Renal cortex interstitium (tissue), 15 donors: ENCODE measurements at places on chromosomes 1 and 21.

DNA sequence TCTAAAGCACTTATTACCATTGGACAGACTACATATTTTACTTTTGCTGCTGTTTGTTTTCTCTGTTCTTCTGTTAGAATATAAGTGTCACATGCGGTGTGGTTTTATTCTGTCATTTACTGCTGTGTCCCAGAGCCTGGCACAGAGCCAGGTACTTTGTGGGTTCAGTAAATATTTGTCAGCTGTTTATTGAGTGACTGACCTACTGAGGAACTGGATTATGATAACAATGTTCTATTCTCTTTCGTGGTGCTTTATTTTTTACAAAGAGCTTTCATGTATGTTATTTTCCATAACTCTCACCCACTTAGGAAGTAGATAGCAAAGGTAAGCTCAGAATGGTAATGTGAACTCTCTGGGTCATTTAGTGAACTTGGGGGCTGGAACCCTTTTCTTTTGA lies 118.8 kb downstream of the RWDD3 start:
- no peak for DNase-seq

DNA sequence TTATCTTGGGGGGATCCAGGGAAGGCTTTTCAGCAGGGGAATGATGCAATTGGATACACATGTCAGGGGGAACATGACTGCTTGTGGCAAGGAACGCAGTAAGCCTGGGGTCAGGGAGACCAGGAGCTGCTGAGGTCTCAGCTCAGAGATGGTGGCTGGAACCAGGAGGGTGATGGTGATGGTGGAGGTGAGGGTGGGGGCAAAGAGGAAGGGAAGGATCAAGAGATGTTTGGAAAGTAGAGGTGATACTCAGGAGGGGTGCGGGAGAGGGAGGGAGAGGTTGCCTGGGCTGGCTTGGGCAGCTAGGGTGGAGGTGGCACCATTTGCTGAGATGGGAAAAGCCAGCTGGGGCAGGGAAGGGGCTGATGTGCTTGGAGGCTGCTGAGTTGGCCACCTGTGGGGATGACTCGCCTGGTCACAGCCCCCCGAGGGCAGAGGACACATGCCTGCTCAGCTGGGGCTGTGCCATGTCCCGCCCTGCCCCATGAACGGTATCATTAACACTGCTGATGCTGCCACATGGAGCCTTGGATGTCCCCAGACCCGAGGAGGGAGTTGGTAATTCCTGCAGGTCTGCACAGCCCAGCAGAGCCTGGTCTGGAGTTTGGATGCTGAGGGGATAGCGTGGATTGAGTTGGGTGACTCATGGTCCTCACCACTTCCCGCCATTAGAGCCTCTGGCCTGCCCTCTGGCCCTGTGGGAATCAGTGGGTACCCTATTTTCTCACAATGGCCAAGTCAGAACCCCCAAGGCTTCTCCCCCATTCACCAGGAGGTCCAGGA lies 6.3 kb upstream of the PADI1 start:
- DNase-seq: no peak

DNA sequence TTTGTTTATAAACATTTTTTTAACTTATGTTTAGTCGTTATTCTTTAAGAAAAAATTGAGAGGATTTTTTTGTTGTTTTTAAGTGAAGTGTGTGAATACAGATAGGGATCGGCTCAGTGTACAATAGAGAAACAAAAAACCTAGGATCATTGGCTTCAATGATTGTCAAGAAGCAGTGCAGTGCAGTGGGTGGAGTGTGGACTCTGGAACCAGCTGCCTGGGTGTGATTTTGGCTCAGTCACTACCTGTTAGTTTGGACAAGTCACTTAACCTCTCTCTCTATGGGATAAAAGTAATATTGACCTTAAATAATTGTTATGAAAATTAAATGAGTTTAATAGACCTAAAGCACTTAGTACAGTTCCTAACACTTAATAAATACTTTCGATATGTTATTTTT lies 41.3 kb downstream of the SCCPDH start:
- DNase-seq: no peak

GRCh38 chr1:185559684-185560331 lies 174.4 kb upstream of the HMCN1 start:
- DNase-seq: no peak

DNA sequence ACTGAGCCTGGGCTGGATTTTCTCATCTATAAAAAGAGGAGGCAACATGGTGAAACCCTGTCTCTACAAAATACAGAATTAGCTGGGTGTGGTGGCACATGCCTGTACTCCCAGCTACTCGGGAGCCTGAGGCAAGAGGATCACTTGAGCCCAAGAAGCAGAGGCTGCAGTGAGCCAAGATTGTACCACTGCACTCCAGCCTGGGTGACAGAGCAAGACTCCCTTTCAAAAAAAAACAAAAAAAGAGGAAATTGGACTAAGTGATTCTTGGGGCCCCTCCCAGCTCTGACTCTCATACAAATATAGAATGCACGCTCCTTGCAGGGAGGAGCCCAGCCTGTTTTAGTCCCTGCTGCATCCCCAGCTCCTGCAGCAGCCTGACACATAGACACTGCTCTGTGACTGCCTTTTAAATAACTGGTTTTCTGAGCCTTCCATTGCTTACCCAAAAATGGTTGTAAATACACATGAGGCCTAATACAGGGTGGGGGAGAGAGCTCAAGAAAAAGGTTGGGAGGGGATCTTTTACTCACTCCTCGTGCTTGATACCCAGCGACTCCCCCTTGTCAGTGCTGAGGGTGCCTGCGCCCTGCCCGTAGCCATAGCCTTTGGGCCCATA lies 17.2 kb downstream of the CSRP1 start:
- DNase-seq: no peak

- DNase-seq: no peak
These were observed 2.8 kb upstream of the CAPZB start for GRCh38 chr1:19488136-19488535.

DNA sequence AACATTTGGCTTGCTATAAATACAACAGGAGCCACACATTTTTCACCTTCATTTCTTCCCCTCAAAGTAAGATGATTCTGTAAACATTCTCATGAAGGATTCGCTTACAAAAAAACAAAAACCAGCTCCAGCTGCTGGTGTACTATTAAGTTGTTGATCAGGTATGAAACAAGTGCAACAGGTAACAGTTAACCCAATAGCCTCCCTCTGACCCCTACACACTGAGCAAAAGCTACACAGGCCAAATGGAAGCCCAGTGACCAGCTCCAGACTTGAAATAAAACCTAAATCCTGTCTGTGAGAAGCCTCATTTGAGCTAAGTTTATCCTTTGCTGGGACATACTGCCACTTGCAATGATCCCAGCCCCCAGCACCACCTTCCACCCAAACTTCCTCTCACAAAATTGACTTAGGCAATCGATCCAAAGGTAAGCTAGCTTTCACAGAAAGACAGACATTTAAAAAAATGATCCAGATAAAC lies 991 bp downstream of the TIAM1 start:
- no peak for DNase-seq

DNA sequence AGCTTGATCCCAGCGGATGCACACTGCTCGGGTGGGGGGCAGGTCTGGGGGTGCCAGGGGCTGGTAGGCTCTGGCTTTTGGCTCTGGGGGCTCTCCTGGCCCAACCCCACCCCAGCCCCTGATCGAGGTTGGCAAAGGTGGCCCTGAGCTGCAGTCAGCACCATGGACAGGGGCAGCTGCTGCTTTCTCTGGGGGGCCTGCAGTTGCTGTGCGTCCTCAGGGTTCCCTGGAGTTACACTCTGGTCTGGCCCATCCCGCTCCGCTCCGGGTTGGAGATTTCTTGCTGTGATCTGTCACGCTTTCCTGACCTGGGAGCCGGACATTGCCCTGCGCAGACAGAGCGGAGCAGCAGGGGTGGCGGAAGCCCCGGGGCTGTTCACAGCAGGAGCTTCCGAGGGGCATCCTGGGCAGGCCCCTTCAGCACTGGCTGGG lies 8.0 kb upstream of the PLCH2 start:
- DNase-seq: peak; percentile 63

- no peak for DNase-seq
These were observed 10.6 kb downstream of the OR2W3 start for GRCh38 chr1:247905910-247906503.

GRCh38 chr1:21550866-21551475 lies 41.7 kb downstream of the ALPL start:
- no peak for DNase-seq

DNA sequence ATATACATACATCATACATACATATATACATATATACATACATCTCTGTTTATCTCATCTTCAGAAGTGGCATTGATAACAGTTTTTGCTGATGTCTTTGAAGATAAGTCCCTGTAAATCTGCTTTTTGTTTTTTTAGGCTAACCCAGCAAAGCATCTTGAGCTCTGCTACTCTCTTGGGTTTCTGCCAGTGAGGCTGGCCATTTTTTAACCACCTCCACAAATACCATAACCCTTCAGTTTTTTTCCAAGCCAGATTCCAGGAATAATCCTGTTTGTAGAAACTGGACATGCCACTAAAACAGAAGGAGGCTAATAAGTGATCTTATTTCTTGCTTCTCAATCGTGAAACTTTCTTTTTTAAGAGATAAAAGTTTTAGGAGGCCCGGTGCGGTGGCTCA lies 21.6 kb downstream of the SDHC start:
- DNase-seq: no peak

DNA sequence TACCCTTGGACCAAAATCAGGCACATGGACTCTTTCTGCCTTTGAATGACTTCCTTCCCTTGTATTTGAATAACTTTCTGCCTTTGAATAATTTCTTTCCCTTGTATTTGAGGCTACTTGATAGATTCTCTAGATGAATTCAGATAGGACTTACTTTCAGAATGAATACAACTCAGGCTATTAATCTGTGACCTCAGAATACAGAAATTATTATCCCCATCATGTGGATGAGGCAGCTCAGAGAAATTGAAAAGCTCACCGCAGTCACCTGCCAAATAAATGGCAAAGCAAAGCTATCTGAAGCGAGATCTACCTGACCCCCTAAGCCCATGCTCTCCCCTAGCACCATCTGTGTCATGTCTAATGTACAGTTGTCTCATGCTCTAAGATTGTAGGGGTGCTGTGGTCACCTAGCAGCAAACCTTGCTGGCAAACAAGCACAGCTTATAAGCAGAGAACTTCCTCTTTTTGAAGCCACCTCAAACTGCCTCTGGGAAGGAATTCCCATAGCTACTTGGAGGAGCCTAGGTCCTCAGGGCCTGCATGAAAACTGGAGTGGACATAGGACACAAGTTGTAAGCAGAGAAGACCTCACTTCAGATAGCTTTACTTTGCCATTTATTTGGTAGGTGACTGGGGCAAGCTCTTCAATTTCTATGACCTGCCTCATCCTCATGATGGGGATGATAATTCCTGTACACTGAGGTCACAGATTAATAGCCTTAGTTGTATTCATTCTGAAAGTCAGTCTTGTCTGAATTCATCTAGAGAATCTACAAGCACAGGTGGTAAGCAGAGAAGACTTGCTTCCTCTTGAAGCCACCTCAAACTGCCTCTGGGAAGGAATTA lies 66.1 kb downstream of the FASLG start:
- no peak for DNase-seq

DNA sequence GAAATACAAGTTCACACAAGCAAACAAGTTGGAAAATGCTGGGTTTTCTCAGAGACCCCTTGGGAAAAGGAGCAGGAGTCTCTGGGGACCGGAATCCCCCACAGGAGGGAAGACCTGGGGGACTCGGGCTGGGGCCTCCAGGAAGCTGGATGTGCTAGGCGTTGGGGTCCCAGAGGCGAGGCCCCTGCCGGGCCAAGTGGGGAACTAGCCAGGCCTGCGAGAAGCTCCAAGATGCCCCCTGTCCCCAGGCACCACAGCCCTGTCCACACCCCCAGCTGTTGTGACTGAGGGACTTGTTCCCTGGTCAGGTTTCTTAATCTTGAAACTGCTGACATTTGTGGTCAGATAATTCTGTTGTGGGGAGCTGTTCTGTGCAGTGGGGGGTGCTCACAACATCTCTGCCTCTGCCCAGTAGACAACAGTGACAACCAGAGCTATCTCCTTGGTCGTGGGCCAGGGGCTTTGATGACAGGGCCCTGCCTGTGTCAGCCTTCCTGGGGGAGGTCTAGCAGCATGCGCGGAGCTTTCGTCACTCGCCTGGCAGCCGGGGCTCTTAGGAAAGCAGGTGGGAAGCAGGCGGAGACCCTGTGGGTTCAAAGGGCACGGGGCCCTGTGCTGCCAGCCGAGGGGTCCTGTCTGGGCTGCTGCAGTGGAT lies 126.4 kb upstream of the ARHGEF16 start:
- no peak for DNase-seq
